ENCODE measurements at places on chromosomes 1 and 21. TPM values are rescaled to one million over a fixed set of nuclear protein-coding genes. Genes with fewer than 3 reads are reported as not detected.

The ASCL5 gene
- total RNA-seq = not detected

The PIGV gene
- total RNA-seq = 18.6 TPM

The LINGO4 gene
- total RNA-seq = 0.20 TPM

DNA sequence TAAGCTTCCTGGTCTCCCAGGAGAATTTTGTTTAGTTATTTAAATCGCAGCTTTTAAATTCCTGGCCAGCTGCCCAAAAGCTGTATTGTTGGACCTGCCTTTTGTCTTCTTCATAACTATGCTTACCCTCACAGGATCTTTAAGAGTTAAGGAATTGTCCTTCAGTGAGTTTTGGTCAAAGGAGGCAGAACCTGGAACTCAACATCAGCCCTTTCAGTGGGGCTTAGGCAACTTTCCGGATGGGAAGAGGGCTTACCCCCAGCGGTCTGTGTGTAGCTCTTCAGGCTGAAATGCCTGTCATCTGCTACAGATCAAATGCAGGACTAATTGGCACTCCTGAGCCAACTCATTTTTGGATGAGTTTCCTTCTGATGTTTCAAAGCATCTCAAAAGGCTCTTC lies 402.6 kb downstream of the SIPA1L2 start:
- no peak for DNase-seq

The NBPF14 gene
- total RNA-seq = 21.5 TPM

- DNase-seq = peak; percentile 81
Observed at GRCh38 chr1:167059045-167059808, 30.9 kb downstream of the GPA33 start.
